ENCODE measurements at places on chromosomes 7 and 10.
A peak's percentile ranks its signal among the peaks of the same experiment; 100 is the strongest.

- no peak for DNase-seq
Observed at GRCh38 chr10:86848747-86849146, 92.3 kb downstream of the BMPR1A start.

DNA sequence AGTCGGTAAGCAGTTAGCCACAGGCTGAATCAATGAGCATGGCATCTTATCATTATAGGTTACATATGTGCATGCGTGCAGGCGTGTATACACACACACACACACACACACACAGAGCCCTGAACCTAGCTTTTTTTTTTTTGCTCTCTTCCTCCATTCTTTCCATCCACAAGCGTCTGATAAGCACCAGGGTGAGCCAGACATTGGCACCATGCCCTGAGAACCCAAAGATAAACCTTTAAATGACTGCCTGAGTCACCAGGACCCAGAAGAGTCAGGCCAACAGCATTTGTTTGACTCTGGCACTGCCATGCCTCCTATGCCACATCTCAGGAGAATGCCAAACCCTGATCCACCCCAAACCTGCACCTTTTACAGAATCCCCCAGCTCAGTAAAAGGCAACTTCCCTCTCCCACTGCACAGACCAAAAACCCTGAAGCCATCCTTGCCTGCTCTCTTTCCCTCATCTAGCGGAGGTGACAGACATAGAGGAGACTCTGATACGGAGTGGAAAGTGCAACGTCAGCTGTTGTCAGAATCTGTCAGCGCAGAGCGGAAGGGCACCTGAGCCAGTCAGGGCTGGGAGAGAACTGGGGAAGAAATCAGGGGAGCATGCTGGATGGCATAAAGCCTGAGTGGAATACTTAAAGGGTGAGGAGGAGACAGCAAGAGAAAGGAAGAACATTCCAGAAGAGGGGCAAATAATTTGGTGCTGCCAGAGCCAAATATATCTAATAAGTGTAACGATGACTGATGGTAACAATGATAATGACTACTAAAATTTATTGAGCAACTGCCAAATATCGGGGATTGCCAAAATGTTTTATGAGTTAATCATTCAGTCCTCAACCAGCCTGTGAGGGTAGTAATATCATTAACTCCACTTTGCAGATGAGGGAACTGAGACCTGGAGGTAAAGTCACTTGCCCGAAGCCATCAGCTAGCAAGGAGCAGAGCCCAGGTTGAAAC lies 3.2 kb downstream of the PARP12 start:
- peak; percentile 55 for DNase-seq

- peak; percentile 37 for DNase-seq
Observed at GRCh38 chr10:96043033-96043892, at the start of gene CCNJ. Gene CCNJ (plus strand): TSS chr10:96043583. CDS start chr10:96044394, 811 bp downstream.

GRCh38 chr10:43377424-43377883 lies 6.0 kb downstream of the FXYD4 start:
- no peak for DNase-seq

DNA sequence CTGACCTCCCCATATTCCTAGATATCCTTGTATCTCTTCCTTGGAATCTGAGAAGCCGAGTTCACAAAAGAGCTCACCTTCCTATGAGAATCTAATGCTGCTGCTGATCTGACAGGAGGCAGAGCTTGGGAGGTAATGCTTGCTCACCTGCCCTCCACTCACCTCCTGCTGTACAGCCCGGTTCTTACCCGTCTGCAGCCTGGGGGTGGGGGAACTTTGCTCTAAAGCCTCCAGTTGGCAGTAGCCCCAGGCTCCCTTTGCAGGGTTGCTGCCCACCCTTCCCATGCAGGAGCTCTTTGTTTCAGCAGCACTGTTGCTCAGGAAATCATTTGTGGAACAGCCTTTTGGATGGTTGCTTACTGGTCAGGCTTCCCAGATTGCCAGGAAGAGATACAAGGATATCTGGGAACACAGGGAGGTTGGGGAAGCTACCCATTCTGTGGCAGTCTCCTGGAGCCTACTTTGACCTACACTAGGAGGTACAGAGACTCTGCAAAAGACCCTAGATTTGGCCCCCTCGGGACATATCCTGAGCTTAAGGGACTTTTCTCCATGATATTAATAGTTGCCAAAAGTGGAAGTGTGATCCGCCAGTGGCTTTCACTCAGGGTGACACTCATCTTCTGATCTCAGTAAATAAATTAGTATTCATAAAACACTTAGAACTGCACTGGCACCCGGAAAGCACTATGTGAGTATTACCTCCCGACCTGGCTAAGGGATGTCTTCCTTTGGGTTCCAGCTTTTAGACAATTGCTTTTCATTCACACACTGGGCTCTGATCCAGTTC lies 363.7 kb upstream of the PODXL start:
- no peak for DNase-seq

DNA sequence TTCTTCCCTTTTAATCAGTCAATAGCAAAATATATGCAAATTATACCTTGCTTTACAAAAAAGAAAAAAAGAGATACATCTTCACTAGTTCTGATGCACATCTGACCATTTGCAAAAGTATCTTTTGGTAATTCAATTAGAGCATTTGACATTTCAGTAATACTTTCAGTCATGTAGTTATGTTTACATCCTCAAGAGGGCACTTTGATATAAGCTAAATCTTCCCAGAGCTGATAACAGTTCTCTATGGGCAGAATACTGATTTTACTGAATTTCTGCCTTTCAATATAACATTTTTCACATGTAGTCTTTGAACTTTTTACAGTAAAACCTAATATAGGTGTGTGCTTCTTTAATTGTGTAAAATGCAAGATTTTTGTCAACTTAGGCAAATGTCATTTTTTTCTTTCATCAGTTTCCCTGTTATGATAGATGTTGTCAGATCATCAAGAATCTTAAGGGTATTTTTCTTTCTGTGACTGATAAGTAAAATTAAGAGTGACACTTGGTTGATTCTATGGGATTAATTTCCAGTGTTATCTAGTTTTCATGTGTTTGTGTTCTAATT lies 703.5 kb upstream of the SEMA3D start:
- DNase-seq: no peak

DNA sequence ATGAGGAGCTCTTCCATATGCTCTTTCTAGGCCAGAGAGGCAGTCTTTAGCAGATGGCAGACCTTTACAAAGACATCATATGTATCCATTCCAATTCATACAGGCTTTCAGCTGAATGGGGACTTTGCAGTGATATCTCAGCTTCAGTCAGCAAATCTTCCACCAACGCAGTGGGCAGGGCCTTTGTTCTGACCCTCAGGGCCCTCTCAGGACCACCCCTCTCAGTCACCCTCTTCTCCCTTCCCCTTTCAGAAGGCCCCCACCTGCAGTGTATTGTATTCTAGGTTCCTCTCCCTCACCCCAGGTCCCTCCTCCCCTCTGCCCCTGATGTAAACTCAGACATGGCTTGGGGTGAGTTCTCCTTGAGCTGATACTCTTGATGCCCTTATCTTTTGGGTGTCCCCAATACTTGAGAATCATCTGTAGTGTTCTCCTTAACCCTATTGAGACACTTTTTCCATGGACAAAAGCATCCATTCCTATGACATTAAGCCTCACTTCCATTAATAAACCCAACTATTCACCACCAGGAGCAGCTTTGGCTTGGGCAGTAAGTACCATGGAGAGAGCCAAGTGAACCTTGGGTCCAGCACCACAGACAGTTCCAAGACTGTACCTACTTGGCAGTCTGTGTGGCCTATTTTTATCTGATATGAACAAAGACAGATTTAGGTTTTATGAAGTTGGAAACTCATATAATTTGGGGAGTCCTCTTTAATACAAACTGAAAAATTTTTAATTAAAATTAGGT lies 62.7 kb downstream of the ADCYAP1R1 start:
- no peak for DNase-seq

- DNase-seq: no peak
Observed at GRCh38 chr7:38189231-38189938, 11.3 kb downstream of the STARD3NL start.

GRCh38 chr7:50448823-50449222 lies 1.3 kb downstream of the FIGNL1 start:
- DNase-seq: no peak

GRCh38 chr7:78703391-78703790 lies 750.1 kb downstream of the MAGI2 start:
- no peak for DNase-seq

DNA sequence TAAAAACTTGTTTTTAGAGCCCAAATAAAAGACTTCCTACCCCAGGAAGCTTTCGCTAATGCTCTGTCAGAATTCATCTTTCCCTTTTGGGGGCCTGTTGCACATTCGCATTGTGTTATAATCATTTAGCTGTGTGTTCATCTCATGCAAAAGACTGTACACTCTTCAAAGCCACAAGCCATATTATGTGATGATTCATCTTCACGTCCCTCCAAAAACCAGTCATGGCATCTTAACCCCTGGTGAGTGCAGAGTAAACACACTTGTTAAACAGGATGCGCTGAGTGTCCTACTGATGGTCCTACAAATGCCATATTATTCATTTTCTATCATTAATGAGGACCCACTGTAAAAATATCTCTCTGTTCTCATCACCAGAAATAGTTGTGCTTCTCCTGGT lies 235.4 kb downstream of the KIAA1217 start:
- DNase-seq: peak; percentile 70

DNA sequence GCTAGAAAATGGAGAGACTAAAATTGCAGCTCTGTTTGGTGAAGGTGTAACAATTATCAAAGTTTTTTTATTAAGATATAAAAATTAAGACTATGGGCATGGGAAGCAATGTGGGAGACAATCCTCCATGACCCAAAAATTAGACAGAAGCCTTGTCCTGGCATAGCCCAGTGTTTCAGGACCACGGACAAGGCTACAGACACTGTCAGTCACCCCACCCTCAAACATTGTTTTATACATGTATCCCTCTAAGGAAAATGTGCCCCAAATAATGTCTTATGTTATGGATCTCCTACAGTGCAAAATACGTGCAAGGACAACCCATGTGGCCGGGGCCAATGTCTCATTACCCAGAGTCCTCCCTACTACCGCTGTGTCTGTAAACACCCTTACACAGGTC lies 24.0 kb downstream of the HABP2 start:
- no peak for DNase-seq

GRCh38 chr10:17443707-17444387 lies 10.5 kb downstream of the ST8SIA6 start:
- DNase-seq: no peak

- no peak for DNase-seq
Observed at GRCh38 chr10:104103956-104104355, 18.0 kb upstream of the SFR1 start.

DNA sequence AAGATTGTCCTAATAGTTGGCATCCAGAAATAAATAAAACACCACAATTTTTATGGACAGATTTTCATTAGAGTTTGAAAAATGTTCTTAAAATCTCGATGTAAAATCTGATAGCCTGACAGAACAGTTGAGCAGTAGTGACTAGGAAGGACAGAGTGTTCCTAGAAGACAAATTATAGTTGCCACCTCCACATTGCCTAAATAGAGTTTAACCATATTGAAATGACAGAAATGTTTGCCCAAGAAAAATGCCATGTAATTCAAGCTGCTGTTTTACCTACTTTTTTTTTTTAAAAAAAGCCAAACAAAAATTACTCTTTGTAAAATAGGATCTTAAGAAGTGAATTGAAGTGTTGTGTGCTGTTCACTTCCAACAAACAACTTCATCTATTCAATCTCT lies 8.9 kb upstream of the HERC4 start:
- DNase-seq: no peak

- DNase-seq: no peak
Observed at GRCh38 chr10:109889867-109890266, 33.4 kb downstream of the XPNPEP1 start.

DNA sequence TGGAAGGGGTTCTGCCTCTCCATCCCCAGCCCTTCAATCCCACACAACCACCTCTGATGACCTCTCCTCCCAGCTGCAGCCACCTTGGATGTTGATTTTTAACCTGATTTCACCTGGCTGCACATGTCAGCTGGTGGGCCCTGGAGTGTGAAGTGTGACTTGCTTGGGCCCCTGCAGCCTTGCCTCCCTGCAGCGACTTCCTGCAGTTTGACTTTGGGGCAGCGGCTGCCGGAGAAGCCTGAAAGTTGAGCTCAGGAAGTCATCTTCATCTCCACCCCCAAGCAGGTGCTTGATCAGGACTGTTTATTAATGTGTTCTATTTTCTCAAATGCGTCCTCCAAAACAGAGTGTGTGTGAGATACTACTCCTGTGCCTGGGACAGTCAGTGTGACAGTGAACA lies 675.2 kb upstream of the GALNT17 start:
- no peak for DNase-seq

GRCh38 chr10:126022841-126023240 lies 126.5 kb downstream of the FANK1 start:
- DNase-seq: no peak

DNA sequence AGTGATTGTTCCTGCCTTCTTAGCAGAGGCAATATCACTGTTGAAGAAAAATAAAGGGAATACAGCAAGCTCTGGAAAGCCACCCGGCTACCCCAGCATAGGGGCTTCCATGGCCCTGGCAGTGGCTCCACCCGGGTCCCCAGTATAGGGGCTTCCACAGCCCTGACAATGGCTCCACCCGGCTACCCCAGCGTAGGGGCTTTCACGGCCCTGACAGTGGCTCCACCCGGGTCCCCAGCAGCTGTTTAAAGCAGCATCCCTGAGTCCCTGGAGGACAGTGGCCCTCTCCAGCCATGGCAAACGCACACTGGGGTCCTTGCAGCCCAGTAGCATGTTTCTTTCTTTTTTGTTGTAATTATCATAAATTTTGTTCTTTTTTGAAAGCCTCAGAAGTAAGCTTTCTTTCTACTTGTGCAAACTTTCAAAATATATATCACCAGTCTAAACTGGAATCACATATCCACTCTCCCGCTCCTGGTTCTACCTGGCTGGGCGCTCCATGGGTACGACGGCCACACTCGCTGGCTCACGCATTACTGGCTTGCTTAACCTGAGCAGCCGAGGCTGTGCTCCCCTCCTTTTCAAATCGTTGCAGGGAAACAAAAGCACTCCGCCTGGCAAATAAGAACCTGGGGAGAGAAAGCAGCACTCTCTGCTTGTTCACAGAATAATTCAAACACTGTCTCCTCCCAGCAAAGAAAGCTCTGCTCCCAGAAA lies 62.1 kb downstream of the TCERG1L start:
- no peak for DNase-seq

DNA sequence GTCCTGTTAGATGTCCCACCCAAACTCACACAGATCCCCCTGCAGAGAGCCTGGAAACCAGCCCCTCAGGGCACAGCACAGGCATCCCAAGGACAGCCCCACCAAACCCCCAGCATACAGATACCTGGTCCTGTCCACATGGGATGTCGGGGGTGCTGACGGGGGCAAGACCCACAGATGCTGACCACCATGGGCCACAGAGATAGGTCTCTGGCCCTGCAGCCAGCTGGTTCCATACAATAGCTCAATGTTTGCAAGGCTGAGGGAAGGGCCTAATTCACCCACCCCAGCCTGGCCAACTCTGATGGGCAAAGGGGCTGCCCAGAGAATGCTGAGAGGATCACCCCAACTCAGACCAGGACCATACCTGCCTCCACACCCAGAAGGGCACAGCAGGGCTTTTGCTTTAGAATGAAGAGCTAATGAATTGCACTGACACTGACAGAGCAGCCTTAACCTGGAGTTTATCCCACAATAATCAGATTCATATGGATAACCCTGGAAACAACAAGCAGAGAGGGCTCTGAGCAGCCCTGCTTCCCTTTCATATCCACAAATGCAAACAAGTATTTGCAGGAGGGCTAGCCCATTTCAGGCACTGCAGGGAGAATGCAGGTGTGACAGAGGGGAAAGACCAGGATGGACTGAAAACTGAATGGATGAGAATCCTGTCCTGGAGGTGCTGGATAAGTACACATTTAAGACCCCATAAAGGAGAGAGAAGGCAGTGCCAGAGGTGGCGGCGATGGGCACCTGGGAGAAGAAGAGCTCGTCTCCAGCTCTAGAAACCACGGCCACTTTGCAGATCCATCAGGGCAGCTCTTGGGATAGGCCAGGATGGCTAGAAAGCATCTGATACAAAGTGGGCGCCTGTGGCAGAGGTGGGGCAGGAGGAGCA lies 126.7 kb downstream of the TNS3 start:
- DNase-seq: no peak
